ENCODE measurements at places on chromosomes 16 and 17.
A peak's percentile ranks its signal among the peaks of the same experiment; 100 is the strongest.

- no peak for DNase-seq
Measured at GRCh38 chr17:44589316-44590071, 32.2 kb downstream of the FZD2 start.

- no peak for DNase-seq
Measured at GRCh38 chr17:11490171-11490755, 108.0 kb upstream of the DNAH9 start.

GRCh38 chr17:28071891-28072606 is 29.6 kb downstream of the NLK start:
- no peak for DNase-seq

DNA sequence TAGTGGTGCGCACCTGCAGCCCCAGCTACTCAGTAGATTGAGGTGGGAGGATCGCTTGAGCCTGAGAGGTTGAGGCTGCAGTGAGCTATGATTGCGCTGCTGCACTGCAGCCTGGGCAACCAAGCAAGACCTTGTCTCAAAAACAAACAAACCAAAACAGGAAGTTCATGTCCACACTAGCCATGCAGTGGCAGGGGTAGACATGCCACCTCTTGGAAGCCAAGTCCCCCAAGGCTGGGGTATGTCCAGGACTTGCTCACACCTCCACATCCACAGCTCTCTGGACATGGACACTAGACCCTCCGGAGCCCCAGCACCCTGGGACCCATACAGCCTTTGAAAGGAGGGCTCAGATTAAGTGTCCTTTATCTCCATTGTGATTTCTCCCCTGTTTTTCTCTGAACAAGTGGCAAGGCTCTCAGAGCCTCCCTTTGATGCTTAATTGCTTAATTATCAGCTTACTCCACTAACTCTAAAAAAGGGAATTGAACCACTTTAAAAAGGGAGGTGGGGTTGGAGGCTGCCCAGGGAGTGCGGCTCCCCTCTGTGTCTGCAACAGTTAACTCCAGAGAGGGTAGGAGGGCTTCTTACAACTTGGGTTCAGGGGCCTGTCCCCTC is 424.6 kb upstream of the C16orf82 start:
- DNase-seq = no peak

DNA sequence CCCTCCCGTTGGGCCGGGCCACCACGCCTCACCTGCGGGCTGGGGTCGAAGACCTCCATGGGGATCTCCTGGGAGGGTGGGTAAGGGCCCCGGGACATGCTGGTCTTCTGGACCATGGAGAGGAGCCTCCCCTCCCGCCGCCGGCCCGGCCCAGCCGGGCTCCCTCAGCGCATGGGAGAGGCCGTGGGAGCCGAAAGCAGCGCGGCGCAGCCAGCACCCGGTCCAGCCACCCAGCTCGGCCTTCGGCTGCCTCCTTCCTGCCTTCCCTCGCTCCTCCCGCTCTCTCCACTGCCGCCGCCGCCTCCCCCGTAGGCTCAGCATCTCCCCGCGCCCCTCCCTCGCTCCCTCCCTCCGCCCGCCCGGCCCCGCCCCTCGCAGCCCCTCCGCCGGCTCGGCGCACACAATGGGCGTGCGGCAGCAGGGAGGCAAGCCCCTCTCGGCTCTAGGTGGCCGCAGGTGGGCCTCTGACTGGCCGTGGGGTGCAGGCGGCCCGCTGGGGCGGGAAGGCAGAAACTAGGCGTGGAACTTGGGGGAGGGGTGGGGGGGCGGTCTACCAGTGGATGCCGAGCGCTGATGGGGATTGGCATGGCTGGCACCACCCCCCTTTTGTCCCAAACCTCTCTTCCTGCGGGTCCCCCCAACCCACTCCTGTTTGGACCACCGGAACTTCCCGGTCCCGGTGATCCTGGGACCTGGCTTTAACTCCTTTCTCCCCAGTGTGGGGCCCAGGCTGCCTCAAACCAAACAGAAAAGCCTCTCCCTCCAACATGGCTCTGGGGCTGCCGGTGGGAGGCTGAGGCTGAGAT is at the start of gene CACNB1:
CACNB1 (minus strand) TSS at position 290 of the 806 bp plus-strand sequence; CDS start at position 116, 174 bp downstream.
- peak; percentile 56 for DNase-seq

DNA sequence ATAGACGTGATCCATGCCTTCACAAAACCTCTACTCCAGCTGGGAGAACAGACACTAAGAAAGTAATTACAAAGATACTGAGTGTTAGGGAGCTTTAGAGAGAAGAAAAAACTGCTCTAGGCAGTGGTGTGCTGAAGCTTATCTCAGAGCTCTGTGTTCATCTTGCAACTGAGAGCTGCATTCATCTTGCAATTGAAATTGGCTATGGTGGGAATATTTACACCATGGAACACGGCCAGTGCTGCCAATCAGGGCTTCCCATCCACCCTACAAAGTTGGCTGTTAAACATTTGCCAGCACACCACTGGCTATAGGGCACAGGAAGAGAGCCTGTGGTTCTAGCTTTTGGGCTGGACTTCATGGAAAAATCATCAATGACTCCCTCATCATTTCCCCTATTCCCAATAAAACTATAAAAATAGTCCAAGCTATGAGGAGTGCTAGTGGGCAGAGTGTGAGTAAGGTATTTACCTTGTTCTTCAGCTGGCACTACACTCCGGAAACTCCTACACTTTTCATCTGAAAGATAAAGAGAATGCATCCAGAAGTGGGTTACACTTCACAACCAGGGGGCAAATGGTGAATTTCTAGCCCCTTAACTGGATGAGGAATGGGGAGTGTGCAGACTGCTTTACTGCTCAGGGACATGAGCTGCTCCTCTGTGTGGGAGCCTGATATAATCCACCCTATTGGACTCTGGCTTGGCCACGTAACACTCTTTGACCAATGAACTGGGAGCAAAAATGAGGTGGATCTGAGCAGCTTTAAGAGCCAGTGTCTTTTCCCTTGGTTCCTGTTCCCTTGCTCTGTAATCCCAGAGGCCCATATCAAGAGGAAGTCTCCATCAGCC is 11.6 kb downstream of the GSG1L2 start:
- DNase-seq = no peak
